ENCODE measurements at places on chromosomes 12 and 14. TPM values are rescaled to one million over a fixed set of nuclear protein-coding genes. Genes with fewer than 3 reads are reported as not detected.

- H3K27me3 ChIP-seq = no peaks in the 10 kb centered on the region
- peaks cover 7% of the 10 kb centered on the region for H3K4me1 ChIP-seq
- H3K27ac ChIP-seq = no peak overlapping the region
- H3K36me3 ChIP-seq = peaks cover 14% of the 10 kb centered on the region
Observed at GRCh38 chr12:45310627-45310968, 94.7 kb downstream of the ANO6 start.

DNA sequence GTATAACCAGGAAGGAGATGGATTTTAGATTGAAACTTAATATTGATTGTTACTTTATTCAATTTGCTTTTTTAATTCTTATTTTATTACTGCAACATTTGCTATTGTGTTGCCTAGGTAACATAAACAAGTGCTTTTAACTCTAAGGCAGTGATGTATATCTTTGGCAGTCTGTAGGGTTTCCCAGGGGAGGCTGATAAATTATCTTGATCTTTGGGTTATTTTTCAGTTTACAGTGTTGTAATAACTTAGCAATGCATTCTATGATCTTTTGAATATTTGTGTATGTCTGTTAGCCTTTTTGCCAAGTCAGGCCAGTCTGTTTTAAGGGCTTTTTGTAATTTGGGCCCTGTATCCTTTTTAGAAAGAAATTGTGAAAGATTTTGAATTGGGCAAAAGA lies 7.8 kb upstream of the DTD2 start:
- peaks cover 1% of the 10 kb centered on the region for H3K27me3 ChIP-seq
- no peak for DNase-seq
- H3K36me3 ChIP-seq = no peaks in the 10 kb centered on the region
- no peak overlapping the region for H3K27ac ChIP-seq

DNA sequence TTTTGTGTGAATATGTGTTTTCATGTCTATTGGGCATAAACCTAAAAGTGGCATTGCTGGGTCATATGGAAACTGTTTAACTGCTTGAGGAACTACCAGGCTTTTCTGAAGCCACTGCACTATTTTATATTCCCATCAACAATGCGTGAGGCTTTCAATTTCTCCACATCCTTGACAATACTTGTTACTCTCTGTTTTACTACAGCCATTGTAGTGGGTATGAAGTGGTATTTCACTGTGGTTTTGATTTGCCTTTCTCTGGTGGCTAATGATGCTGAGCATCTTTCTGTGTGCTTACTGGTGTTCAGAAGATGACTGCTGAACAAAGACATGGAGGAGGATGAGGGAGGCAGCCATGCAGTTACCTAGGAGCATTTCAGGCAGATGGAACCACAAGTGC lies 13.2 kb upstream of the TDG start:
- no peak for DNase-seq
- peak overlapping the region; percentile 93 for H3K27ac ChIP-seq
- H3K27me3 ChIP-seq = no peaks in the 10 kb centered on the region
- H3K4me3 ChIP-seq = peak overlapping the region; percentile 64

Gene ANO2
- total RNA-seq = not detected

DNA sequence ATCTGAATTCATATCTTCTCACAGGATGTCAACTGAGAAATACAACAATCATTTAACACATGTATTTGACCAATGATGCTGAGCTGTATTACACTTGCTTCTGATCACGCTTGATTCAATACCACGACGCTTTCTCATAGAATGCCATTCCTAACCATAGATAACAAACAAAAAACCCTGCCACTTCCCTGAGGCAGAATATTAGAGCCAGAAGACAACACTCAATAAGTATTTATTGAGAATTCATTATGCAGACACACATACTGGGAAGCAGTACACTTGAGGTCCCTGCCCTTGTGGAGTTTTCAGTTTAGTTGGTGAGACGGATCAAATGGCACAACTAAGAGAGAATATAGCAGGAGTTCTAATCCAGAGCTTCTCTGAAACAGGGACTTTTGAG lies 32.4 kb downstream of the BLTP3B start:
- no peak overlapping the region for H3K27ac ChIP-seq
- H3K27me3 ChIP-seq = no peaks in the 10 kb centered on the region
- H3K4me3 ChIP-seq = no peak overlapping the region
- DNase-seq = no peak
- peaks cover 57% of the 10 kb centered on the region for H3K36me3 ChIP-seq

- H3K27ac ChIP-seq = no peak overlapping the region
- H3K4me3 ChIP-seq = no peak overlapping the region
- no peaks in the 10 kb centered on the region for H3K36me3 ChIP-seq
Observed at GRCh38 chr14:94103554-94104150, 6.9 kb upstream of the IFI27 start.

- H3K36me3 ChIP-seq = no peaks in the 10 kb centered on the region
- no peak overlapping the region for H3K27ac ChIP-seq
- no peaks in the 10 kb centered on the region for H3K27me3 ChIP-seq
- no peak overlapping the region for H3K4me3 ChIP-seq
- no peak for DNase-seq
Observed at GRCh38 chr14:34465069-34465859, 3.2 kb upstream of the SPTSSA start.

- peak overlapping the region; percentile 84 for H3K4me3 ChIP-seq
- H3K27me3 ChIP-seq = peaks cover 43% of the 10 kb centered on the region
- no peak for DNase-seq
- H3K36me3 ChIP-seq = peaks cover 6% of the 10 kb centered on the region
- peak overlapping the region; percentile 40 for H3K27ac ChIP-seq
Observed at GRCh38 chr14:63852271-63852816, 460 bp upstream of the SYNE2 start.

DNA sequence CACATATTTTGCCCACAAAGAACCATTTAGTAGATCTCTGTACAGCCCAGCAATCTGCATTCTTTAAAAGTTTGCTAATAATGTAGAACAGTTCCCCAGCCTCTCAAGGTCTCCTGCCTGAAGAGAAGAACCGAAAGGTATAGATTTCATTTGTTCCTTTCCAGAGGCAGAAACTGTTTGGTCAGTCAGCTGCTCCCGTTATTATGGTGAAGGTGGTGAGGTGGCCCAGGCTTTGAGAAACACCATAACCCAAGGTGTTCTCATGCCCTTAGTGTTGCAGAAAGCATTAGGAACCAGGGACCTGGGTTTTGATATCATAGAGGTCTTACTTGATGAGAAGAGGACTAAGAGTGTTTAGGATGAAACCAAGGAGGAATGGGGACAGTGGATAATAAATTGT lies 65.3 kb downstream of the SUSD6 start:
- peaks cover 29% of the 10 kb centered on the region for H3K36me3 ChIP-seq
- H3K27ac ChIP-seq = peak overlapping the region; percentile 97
- no peaks in the 10 kb centered on the region for H3K27me3 ChIP-seq
- no peak for DNase-seq

DNA sequence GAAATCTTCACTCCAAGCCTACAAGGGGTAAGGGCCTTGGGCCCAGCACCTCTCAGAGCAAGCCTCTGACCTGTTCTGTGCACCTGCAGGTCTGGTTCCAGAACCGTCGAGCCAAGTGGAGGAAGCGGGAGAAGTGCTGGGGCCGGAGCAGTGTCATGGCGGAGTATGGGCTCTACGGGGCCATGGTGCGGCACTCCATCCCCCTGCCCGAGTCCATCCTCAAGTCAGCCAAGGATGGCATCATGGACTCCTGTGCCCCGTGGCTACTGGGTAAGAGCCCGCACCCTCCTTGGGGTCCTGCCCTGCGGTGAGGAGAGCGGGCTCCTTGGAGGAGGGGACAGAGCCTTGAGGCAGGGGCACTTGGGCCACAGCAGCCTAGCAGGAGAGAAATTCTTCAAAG lies 20.3 kb downstream of the VSX2 start:
- no peak for DNase-seq
- peaks cover 3% of the 10 kb centered on the region for H3K4me1 ChIP-seq
- H3K36me3 ChIP-seq = no peaks in the 10 kb centered on the region
- peaks cover 22% of the 10 kb centered on the region for H3K27me3 ChIP-seq
- no peak overlapping the region for H3K27ac ChIP-seq

DNA sequence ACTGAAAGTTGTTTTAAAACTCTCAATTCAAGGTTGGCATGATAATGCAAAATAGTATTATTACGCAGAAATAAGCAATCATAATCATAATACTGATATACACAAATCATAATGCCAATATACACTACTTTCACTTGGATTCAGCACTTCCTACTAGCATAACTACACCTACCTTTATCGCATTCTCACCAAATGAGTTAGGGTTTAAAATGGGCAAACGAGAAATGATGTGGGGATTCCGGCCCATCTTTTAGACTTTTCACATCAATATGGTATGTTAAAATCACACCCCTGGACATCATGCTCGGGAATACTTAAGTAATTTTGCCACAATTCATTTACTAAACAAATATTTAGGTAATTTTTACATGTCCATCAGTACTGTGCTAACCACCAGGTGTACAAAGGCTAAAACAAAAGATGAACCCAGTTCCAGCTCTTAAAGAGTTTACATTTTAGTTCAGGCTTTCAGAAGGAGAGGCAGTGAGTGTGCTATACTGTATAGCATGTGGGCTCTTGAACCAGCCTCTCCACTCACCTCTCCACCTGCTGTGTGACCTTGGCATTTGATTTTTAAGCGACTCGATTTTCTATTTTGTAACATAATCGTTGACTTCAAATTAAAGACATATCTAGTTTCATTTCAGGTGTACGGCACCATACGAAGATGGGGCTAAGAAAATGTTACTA lies 1.1 kb upstream of the USP15 start:
- H3K4me1 ChIP-seq = peaks cover 44% of the 10 kb centered on the region
- peak overlapping the region; percentile 99 for H3K4me3 ChIP-seq
- no peaks in the 10 kb centered on the region for H3K27me3 ChIP-seq
- no peak for DNase-seq

Gene SERPINA12
- total RNA-seq = not detected

Gene PLEKHH1
- total RNA-seq = 1.8 TPM

GRCh38 chr12:46395388-46395787 lies 22.8 kb upstream of the SLC38A2 start:
- H3K36me3 ChIP-seq = peaks cover 71% of the 10 kb centered on the region
- no peaks in the 10 kb centered on the region for H3K27me3 ChIP-seq
- H3K27ac ChIP-seq = no peak overlapping the region

DNA sequence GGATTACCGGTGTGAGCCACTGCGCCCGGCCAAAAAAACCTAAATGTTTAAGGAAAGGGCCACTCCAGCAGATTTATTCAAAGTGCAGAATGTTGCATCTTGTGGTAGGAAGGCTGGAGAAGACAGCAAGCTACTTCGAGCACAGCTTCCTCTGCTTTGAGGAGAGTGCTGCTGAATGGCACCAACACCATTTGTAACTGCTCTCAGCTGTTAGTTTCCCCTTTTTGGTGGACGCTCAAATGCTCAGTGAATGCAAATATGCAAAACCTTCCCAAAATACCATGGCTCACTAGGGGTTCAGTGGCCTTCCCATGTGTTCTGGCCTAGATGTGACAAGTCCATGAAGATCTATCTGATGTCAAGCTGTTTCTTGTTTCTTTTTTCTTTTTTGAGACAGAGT lies 2.9 kb upstream of the TDRD9 start:
- H3K27me3 ChIP-seq = peaks cover 5% of the 10 kb centered on the region
- no peak overlapping the region for H3K4me3 ChIP-seq
- DNase-seq = no peak
- no peak overlapping the region for H3K27ac ChIP-seq

DNA sequence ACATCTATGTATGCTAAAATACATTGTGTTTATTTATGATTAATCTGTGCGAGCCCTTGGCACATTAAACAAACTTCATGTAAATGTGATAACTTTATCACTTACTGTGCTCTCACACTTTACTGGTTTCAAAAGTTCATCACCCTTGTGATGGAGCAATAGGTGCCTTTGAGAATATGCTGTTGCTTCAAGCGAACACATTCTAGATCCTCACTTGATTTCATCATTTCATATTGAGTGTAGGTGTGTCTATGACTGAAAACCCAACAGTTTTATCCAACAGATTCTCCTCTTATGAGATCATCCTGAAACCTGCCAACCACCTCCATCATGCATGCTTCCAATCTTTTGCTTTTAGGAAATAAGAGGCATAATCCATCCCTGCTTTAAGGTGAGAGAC lies 854.4 kb downstream of the TMEM121 start:
- H3K36me3 ChIP-seq = no peaks in the 10 kb centered on the region
- H3K27ac ChIP-seq = no peak overlapping the region
- no peak overlapping the region for H3K4me3 ChIP-seq
- no peak for DNase-seq

Gene CORO1C
- total RNA-seq = 81.5 TPM

Gene KCNMB4
- total RNA-seq = 0.37 TPM

Gene LPAR5
- total RNA-seq = 4.1 TPM

- no peak overlapping the region for H3K27ac ChIP-seq
- no peak overlapping the region for H3K4me3 ChIP-seq
- no peaks in the 10 kb centered on the region for H3K27me3 ChIP-seq
- H3K36me3 ChIP-seq = peaks cover 51% of the 10 kb centered on the region
Observed at GRCh38 chr12:49273726-49274395, 9.0 kb downstream of the TUBA1C start.

GRCh38 chr14:67483579-67484285 lies 4.8 kb downstream of the TMEM229B start:
- H3K27me3 ChIP-seq = peaks cover 5% of the 10 kb centered on the region
- DNase-seq = no peak
- H3K27ac ChIP-seq = no peak overlapping the region
- H3K4me1 ChIP-seq = peaks cover 17% of the 10 kb centered on the region

GRCh38 chr12:98513379-98514322 lies 1.7 kb upstream of the TMPO start:
- H3K27ac ChIP-seq = peak overlapping the region; percentile 98
- H3K27me3 ChIP-seq = no peaks in the 10 kb centered on the region
- H3K4me1 ChIP-seq = peaks cover 14% of the 10 kb centered on the region
- DNase-seq = no peak
- peaks cover 33% of the 10 kb centered on the region for H3K36me3 ChIP-seq
- H3K4me3 ChIP-seq = peak overlapping the region; percentile 96

Gene MYRFL
- not detected for total RNA-seq

- H3K27me3 ChIP-seq = no peaks in the 10 kb centered on the region
- peaks cover 74% of the 10 kb centered on the region for H3K4me1 ChIP-seq
- peak overlapping the region; percentile 73 for H3K4me3 ChIP-seq
Observed at GRCh38 chr14:52352061-52352491, 38.0 kb downstream of the PTGER2 start.

Gene ACOT6
- total RNA-seq = not detected

DNA sequence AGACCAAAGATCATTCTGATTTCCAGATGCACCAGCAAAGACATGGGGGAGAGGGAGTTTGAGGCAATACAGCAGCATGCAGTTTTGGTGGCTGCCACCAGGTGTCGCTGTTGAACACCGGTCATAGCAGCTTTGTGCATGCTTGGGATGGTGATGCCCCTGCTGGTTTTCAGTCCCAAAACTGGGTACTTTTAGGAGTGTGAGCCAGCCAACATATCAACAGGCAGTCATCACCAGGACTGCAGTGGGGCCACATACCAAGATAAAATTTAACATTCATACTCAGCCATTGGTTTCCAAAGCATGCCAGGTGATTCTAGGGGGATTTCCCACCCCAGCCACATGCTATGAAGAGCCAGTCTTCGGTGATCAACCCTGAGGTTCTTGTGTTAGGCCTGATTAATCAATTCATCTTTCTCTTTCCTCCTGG lies 64.2 kb downstream of the PHETA1 start:
- peaks cover 4% of the 10 kb centered on the region for H3K36me3 ChIP-seq
- no peaks in the 10 kb centered on the region for H3K27me3 ChIP-seq
- no peak overlapping the region for H3K4me3 ChIP-seq
- peak; percentile 18 for DNase-seq

Data from activated T-helper 2 cell treated with anti-CD3 and anti-CD28 coated beads, Interferon-gamma antibody, Interleukin-2, Interleukin-4, amounts not matched to agents 10 μg/mL and 5 μg/mL and 100 μg/mL, durations not matched to agents 14 hours and 24 hours and 36 hours (primary cell).